Right kidney (tissue), 9 donors: ENCODE measurements at places on chromosomes 3 and 15.

DNA sequence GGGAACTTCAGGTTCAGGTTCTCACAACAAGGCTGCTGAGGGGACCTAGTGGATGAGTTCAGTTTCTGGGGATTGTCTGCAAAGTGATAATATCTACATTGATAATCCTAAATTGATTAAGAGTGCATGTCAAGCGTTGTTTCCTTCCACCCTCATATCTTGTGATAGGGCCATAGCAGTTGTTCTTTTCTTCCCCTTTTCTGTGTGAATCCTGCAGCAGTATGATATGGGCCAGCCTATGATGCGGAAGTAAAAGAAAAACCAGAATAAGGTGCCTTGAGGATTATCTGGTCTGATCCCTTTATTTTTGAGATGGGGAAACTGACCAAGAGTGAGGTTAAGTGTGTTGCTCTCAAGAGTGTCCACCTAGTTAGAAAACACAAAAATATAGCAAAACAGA lies 86.2 kb downstream of the MITF start:
- no peak for DNase-seq

DNA sequence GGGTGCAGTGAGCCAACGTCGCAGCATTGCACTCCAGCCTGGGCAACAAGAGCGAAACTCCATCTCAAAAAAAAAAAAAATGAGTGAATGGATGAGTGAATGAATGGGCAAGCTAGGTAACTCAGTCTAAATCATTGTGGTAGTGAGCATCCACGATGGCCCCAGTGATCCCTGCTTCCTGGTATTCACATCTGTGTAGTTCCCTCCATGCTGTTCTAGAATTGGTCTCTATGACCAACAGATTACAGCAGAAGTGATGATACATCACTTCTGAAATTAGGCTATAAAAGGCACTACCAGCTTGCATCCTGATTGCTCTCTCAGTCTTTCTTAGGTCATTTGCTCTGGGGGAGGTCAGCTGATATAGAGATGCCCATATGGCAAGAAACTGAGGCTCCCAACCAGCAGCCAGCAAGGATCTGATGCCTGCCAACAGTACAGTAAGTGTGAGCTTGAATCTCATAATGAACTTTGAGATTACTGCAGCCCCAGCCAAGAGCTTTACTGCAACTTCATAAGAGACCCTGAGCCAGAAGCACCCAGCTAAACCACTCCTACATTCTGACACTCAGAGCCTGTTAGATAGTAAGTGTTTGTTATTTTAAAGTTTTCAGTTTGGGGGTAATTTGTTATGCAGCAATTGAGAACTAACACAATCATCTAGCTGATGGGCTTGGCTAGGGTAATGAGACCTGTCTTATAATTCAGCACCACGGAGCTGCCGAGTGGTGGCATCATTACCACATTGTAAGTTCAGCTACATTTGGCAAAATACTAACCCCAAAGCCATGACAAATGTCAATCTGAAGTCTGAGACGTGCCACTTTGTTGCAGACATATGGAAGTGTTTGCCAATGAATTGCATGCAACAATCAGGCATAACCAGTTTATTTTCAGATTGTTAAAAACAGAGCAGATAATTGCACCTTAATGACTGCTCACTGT lies 53.0 kb downstream of the KLHL6 start:
- DNase-seq: no peak

- no peak for DNase-seq
These were observed 163.2 kb downstream of the WNT7A start for GRCh38 chr3:13716540-13717221.

DNA sequence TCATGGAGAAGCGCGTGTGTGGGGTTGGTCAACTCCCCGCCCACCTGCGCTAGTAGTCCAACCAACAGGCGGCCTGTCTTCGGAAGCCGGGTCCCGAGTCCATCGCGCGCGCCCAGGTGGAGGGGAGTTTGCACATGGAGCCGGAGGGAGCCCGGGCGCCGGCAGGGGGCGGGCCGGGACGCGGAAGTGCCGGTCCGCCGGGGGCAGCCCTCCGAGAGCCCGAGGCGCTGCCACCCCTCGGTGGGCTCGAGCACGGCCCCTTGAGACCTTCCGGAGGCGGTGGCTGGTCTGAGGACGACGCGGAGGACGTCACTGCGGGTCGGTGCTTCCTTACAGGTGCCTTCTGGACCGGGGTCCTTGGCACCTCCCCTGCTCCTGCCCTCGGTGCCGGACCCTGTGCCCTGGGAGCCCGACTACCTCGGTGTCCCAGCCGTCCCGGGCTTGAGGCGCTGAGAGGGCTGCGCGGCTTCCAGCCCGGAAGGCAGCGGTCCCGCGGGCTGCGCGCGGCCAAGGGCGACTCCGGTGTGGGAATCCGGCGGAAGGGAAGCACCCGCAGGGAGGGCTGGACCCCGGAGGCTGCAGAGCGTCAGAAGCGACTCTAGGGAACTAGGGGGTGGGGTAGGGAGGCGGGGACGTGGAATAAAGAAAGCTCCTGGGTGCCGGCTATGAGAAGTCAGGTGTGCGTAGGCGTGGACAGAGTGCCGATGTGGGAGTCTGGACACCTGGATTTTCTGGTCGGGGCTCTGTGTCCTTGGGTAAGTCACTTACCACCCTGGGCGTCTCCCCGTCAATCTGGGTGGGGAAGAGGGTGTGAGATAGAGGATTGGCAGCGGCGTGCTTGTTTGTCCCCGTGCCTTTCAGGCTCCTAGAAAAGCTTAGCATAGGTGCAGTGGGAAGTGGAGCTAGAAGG lies 212.3 kb downstream of the FGF12 start:
- peak; percentile 59 for DNase-seq

GRCh38 chr3:11411956-11412355 lies 139.8 kb downstream of the ATG7 start:
- no peak for DNase-seq

DNA sequence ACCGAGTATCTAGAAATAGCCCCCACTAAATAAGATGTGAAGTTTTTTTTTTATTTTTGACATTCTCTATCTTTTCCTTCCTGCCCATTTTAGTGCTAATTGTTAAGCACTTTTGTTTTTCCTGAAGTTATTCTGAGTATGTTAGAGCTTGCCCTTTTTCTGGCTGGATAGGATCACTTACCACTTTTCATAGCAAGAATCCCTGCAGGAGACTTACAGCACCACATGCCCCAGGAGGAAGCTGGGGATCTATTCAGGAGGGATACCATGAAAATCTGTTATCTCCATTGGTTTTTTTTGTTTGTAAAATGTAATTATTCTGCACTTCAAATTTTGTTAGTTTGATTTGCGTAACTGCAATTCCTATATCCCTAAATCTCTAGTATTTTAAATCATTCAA lies 968.4 kb downstream of the ZPLD1 start:
- no peak for DNase-seq

- no peak for DNase-seq
These were observed 87.4 kb downstream of the NUP210 start for GRCh38 chr3:13332740-13333139.

DNA sequence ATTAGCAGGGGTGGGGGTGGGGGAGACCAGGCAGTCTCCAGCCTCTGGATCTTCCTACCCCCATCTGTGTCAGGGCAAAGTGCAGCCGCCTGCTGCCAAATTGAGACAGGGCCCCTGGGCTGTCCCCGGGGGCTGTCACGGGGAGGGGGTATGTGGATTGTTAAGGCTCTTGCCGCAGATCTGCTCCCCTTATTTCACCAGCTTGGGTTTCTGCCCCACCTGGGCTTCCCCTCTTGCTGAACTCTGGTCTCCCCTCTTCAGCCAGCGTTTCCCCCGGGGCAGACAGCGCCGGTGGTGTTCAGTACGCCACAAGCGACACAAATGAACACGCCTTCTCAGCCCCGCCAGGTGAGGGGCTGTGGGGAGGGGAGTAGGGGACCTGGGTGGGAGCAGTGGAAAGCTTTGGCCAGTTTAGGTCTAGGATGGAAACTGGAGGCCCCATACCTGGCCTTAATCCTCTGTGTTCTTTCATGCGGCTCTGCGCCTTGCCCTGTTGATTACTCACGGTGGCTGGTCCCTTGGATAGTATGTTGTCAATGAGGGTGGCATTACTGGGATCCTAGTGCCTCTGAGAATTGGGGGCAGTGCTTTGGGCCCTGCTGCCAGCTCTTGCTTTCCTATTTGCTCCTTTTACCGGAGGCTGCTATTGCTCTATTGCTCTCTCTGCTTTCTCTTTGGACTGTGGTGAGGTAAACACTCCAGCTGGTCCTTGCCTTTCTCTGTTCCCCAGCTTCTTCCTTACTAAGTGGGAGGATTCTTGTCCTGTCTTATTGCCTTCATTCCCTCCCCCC lies 1.7 kb downstream of the EIF4G1 start:
- no peak for DNase-seq

GRCh38 chr3:172876297-172876696 lies 125.8 kb downstream of the ECT2 start:
- no peak for DNase-seq

DNA sequence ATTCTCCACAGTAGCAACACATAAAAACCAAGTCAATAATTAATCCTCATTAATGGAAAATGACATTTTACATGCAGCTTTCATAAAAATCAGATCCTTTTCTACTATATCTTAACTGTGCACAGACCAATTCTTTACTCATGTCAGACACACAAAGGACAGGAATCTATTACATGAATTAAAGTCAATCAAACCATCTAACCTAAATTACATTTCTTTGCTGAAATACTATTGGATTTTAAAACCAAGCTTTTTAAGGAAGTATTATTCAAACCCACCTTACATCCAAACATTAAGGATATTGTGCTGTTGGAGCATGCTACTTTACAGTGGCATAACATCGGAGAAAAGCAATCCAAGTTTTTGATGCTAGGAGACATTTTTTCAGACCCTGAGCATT lies 72.8 kb downstream of the DLG1 start:
- no peak for DNase-seq

DNA sequence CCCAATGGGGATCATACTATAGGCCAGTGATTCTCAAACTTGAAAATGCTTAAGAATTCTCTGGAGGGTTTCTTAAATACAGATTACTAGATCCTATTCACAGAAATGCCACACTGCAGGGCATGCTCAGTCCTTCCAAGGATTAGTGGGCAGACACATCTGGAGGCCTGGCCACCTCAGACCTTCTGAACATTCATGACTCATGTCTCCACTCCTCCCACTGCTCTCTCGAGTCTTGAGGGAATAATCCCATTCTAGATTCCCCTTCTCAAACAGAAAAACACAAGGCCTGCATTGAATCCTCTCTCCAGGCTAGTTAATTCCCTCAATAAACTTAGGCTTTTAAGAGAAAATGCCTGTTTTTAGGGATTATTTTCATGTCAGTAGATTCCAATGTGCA lies 22.1 kb downstream of the ZNF621 start:
- DNase-seq: no peak

- DNase-seq: no peak
These were observed 347.5 kb upstream of the TMCO5A start for GRCh38 chr15:37586976-37587375.

GRCh38 chr3:179091113-179091512 lies 19.5 kb upstream of the ZMAT3 start:
- DNase-seq: no peak

GRCh38 chr3:119346076-119346496 lies 51.9 kb downstream of the ARHGAP31 start:
- DNase-seq: no peak

GRCh38 chr15:60462027-60462426 lies 16.9 kb downstream of the ICE2 start:
- DNase-seq: no peak

DNA sequence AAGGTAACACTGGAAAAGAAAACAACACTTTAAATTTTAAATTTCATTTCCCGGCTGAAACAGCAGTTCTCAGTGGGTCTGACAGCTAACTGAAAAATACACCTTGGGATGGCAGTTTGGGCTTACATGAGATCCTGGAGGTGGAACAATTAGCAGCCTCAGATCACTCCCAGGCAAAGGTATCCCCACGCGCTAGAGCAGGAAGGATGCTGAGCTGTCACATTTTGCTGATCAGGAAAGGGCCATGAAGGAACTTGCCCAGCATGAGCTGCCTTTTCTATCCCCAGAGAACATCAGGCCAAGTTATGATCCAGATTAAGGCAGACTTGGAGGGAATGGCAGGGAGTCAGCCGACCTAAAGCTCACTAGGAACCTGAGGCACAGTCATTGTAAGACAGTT lies 204.8 kb upstream of the SLC2A2 start:
- DNase-seq: no peak

DNA sequence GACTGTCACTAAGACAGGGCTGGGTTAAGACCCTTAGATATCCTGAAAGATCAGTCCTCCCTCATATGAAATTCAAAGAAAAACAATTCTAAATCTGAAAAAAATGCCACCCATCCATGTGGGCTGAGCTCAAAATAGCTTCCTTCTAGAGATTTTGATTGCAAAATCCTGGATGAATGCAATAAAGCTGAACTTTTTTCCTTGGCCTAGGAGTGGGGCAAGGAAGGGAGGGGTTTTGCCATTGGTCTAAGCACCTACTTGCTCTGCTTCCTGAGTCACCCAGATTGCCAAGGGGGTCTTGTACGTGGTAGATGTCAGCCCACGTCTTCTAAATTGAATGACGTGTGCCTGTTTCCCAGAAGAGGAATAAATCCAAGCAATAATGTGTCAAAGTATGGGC lies 15.3 kb upstream of the SMAD3 start:
- no peak for DNase-seq

- no peak for DNase-seq
These were observed 80.3 kb downstream of the TM4SF4 start for GRCh38 chr3:149554826-149555225.

- DNase-seq: no peak
These were observed 62.6 kb downstream of the AQP9 start for GRCh38 chr15:58200739-58201138.

GRCh38 chr3:68893600-68894239 lies 38.6 kb downstream of the TAFA4 start:
- no peak for DNase-seq

GRCh38 chr3:191634902-191635301 lies 173.9 kb downstream of the PYDC2 start:
- DNase-seq: no peak

DNA sequence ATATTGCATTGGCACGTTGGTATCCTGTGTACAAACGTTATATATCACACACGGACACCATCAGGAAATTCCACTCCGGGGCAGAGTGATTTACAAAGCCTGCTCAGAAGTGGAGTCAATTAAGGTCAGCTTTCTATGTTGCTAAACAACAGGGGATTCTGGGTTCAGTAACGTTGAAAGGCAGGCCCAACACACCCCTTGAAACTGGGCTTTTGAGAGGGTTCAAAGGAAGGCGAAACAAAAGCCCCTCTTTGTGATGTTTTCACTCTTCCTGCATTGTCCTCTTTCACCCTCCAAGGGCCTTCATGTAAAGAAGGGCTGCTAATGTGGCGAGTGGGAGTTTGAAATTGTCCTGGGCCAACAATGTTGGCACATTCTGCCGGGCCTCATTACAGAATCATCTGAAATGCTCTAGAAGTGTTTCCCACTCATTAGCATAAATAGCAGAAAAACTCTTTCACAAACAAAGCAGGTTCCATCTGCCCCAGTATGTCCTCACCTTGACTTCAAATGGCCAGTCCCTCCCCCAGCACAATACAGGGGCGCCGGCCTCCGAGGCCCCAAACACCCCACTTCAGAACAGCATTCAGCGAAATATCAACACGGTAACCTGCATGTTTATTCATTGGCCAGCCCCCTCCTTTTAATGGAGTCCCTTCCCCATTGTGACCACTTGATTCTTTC lies 76.4 kb downstream of the HES1 start:
- no peak for DNase-seq
